B cell (primary cell): ENCODE measurements at places on chromosomes 1 and 21.

DNA sequence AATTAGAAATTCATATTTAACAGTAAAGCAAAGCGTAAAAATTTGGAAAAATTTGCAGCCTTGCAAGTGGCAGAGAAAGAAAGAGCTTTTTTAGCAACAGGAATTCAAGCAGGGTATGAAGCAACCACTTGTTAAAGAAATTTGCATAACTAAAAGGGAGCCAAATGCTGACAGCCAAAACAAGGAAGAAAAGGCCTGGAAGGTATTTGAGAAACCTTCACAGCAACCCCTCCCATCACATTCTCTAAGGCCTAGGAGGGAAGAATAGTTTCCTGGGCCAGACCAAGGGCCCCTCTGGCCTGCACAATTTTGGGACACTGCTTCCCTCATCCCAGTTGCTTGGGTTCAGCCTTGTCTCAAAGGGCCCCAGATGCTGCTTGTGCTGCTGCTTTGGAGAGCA lies 672.4 kb upstream of the TMPRSS15 start:
- DNase-seq: no peak

- DNase-seq: no peak
These were observed 23.1 kb downstream of the IL10RB start for GRCh38 chr21:33289199-33289819.

- DNase-seq: no peak
These were observed 45.4 kb upstream of the FOXO6 start for GRCh38 chr1:41315871-41316270.

- no peak for DNase-seq
These were observed 291.7 kb downstream of the PDE4B start for GRCh38 chr1:66084442-66084841.

- DNase-seq: peak; percentile 53
These were observed 97.6 kb downstream of the PPIAL4G start for GRCh38 chr1:148385371-148386030.

DNA sequence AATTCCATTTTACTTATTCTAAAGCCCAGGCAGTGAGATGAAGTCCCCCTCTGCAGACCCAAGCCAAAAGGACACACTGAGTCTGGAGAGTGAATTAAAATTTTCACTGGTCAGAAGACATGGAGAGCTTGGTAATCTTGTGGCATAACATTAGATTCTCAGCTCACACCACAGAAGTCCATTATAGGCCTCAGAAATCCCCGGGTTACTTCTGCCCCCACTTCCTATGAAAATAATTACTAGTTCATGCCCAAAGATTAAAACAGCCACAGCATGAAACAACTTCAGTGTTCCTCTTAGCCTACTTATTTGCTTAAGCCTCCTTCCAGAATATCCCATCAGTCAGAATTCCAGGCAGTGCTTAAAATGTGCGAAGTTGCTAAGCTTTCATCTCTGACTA lies 123.3 kb downstream of the ZC3H11B start:
- no peak for DNase-seq

DNA sequence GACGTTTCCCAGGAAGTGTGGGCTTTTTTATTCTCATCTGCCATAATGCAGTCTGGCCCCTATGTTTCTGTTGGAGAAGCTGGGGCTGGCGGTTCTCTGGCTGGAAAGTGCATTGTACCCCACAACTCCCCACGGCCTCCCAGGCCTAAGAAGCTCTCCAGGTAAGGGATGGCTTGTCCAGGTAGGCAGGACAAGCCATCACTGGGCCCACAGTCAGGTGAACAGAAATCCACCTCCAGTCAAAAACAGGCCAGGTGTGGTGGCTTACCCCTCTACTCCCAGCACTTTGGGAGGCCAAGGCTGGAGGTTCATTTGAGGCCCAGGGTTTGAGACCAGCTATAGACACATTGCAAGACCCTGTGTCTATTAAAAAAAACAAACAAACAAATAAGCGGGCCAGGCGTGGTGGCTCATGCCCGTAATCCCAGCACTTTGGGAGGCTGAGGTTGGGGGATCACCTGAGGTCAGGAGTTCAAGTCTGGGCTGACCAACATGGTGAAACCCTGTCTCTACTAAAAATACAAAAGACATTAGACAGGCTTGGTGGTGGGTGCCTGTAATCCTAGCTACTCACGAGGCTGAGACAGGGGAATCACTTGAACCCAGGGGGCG lies 3.1 kb upstream of the WNT9A start:
- no peak for DNase-seq

DNA sequence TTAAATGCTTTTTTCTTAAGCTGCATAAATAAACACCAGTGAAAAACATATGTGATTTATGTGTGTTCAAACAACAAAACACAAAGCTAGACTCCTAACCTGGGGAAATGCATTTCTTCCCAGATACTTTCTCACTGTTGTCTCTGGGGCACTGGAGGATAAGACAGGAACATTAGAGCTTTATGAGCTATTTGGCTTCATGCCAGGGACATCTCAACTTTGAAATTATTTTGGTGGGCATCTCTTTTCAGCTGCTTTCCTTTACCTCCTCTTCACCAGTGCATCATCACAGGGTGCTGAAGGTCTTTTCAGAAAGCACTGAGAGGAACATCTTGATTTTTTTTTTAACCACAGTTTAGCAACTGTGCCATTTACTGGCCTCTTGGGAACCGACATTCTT lies 212.9 kb downstream of the DNM3 start:
- no peak for DNase-seq

GRCh38 chr1:92118826-92119225 lies 38.7 kb downstream of the BTBD8 start:
- no peak for DNase-seq

DNA sequence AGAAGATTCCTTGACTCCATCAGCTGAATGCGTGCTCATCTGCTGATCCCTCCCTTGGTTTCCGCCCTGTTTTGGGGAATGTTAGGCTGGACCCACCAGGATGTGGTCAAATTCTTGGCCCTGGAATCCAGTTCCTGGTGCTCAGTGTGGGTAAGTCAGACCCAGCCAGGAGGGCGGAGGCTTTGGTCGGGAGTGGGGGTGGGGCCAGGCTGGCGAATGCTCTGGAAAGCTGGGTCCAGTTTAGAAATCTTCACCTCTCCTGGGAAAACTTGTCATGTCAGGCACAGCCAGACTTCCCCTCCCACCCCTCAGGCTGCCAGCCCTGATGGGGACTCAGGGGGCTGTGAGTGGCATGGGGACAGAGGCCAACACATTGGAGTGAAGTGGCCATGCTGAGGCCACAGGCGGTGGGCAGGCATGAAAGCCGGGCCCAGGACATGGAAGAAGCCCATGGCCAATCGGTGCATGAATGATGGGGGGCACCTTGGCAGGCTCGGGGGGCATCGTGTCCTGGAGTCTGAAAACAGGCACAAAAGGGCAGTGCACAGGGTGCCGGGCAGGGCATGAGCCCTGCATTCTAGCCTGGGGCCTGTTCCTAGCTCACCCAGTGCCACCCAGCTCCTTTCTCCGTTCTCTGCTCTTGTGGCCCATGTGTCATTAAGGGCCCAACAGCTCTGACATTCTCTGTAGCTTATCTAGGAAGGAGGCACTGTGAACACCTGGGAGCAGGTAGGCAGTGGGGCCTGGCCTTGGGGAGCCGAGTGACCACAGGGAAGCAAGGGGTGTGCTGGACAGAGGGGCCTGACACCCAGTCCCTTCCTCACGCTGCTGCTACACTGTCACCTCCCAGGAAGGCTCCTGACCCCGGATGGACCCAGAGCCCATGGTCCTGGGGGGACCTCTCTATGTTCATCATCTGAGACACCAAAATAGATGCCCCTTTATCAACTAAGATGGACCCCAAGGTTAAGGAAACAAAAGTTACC lies 14.6 kb upstream of the PADI1 start:
- DNase-seq: no peak

- no peak for DNase-seq
These were observed 9.1 kb downstream of the EDN2 start for GRCh38 chr1:41475346-41475745.

GRCh38 chr21:42361286-42361685 lies 5.0 kb downstream of the TFF1 start:
- no peak for DNase-seq

GRCh38 chr1:176670853-176671252 lies 207.9 kb downstream of the PAPPA2 start:
- no peak for DNase-seq

- DNase-seq: no peak
These were observed 16.7 kb upstream of the LDLRAP1 start for GRCh38 chr1:25526753-25527152.

- no peak for DNase-seq
These were observed 125.2 kb upstream of the GALNT2 start for GRCh38 chr1:229941831-229942230.

DNA sequence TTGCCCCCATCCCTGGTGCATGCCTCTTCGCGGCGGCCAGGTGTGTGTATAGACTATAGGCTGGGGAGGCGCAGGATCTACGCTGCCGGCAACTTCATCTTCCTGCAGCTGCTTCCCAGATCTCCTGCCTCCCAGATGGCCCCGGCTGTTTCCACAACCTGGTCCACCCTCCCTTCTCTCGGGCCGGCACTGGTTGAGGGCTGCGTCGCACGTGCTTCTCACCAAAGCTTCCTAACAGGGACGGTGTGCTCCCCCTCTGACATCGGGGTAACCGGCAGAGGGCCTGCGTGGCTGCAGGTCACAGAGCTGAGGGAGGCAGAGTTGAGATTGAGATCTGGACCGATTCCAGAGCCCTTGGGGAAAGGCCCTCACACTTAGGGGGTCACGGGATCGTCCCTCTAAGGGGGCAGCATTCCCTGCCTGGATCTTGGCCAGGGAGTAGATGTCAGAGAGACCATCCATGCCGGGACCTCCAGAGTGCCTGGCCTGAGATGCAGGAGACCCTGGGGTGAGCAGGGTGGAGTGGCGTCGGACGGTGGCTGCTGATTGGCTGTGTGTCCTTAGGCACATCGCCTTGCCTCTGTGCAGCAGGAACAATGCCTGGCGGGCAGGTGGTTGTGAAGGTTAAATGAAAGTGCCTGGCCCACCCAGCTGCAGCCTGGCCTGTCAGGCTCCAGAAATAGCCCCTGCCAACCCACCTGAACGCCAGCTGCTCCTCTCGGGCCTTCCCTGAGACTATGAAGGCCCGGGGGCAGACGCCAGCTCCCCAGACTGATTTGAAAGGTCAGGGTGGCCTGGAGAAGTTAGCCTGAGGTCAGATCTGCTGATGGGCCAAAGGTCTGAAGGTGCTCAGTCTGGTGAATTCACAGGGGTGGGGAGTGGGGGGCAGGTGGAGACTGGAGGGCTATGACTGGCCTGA lies 6.1 kb upstream of the MASP2 start:
- no peak for DNase-seq

DNA sequence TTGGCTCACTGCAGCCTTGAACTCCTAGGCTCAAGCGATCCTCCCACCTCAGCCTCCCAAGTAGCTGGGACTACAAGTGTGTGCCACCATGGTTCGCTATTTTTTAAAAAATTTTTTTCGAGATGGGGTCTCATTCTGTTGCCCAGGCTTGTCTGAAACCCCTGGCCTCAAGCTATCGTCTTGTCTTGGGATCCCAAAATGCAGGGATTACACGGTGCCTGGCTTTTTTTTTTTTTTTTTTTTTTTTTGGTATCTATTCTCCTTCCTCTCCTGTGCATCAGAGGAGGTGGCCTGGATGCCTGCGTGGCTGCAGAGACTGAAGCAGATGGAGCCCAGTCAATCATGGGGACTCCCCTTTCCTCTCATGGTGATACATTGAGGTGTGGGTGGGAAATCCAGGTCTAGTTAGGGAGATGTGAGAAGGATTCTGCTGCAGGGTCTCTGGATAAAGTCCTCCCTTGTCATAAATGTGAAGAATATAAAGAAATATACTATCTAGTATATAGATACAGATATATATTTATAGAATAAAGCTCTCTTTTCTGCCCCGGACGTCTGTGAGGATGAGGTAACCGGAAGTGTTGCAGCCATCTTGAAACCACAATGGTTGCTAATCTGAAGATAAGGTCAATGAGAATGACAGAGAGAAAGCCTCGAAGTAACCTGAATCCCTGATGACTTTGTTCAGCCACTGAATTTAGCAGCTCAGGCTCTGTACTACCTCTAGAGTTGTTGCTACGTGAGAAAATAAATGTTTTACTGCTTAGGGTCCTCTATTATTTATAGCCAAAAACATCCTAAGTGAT lies 19.5 kb upstream of the RGSL1 start:
- no peak for DNase-seq

DNA sequence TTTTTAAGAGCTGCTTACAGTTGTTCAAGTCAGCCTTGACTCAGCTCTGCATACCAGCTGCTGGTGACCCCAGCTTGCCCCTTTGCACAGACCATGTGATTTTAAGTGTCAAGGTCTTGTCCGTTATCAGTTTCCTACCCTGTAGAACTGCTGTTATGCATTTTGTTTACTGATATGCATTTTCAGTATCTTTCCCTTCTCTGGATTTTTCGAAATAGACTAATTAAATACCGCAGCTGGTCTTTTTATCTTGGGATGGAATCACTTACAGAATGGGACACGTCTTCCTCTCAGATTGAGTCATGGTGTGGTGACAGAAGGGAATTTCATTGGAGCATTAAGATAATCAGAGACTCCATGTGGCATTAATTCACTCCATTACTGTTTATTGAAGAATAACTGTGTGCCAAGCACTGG lies 145.6 kb downstream of the FMN2 start:
- DNase-seq: no peak

GRCh38 chr1:180997843-180998504 lies 24.7 kb downstream of the STX6 start:
- no peak for DNase-seq

DNA sequence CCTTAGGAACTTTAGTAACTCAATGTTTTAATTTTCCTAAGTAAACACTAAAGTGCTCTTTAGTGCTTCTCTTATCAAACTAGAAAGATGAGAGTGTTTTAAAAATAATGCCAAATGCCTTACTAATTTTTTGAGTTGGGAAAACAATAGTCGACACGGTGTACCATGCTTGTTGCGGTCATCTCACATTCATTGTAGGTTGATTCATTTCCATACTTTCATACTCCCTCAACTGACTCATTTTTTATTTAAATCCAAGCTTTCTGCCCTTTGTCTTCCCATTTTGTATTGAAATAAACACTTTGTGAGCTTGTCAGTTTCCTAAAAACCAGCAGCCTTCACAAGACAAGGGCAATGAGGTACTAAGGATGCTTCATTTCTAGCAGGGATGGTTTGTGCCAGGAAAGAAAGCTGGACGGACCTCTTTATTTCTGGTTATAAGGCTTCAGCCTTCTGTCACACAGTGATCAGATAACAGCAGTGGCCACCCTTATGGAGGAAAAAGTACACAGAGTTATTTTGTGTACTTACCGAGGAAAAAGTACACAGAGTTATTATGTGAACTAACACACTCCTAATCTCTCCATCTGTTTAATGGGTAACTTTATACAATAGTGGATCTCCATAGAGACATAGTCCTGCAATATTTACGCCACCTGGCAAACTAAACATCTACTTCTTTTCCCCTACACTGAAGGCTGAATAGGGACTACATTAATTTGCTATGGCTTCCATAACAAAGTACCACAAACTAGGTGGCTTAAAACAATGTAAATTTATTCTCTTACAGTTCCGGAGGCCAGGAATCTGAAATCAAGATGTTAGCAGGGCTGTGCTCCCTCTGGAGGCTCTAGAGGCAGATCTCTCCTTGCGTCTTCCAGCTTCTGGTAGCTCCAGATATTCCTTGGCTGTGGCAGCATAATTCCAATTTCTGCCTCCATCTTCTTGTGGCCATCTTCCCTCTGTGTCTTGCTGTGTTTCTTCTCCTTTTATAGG lies 13.0 kb upstream of the CCDC190 start:
- DNase-seq: no peak
